ENCODE measurements at places on chromosomes 16 and 17.

DNA sequence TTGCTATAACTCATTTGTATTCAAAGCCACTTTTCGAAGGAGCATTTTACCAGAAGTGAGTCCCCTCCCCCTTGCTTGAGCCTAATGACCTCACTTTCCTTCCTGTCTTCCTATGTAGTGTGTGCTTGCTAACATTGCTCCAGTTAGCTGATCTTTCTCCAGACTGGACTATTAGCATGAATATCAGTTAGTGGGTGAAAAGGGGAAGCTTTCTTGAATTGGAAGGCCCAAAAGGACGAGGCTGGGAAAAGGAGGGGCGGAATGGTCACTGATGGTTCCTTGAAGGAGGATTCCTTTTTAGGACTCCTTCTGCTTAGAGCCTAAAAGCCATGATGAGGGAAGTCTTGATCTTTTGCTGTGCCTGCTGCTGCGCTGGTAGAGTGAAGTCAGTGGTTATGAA lies 11.9 kb downstream of the MAP3K3 start:
- no peak for DNase-seq

DNA sequence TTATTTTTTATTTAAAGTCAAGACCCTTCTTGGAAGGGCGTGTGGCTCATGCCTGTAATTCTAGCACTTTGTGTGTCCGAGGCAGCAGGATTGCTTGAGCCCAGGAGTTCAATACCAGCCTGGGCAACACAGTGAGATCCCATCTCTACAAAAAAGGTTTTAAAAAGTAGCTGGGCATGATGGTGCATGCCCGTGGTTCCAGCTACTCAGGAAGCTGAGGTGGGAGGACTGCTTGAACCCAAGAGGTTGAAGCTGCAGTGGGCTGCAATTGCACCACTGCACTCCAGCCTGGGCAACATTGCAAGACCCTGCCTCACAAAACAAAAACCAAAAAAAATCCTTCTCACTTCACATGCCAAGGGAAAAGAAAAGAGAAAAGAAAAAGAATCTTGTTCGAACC lies 29.6 kb downstream of the MINK1 start:
- no peak for DNase-seq

DNA sequence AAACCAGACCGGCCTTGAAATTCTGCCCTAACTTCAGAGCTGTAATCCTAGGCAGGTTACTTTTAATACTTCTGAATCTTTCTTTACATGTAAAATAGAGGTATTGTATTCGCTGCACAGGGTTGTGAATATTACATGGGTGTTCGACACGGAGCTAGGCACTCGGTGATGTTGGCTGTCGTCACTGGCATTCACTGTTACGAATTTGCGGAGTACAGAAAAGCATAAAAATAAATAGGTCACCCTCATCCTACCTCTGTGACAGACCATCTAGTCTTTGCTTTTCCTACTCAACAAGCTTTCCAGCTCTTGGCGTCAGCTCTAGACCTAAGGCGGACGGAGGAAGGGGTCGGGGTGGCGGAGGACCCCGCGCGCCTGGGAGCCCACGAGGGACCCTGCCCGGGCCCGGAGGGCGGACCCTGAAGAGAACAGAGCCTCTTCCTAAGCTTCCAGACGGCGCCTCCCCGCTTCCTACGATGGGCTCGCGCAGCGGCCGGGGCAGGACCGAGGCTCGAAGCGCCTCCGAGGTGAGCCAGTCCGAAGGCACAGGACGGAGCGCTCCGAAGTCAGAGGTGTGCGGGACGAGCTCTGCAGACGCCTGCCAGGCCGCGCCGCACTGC lies 879 bp upstream of the SPG7 start:
- no peak for DNase-seq

DNA sequence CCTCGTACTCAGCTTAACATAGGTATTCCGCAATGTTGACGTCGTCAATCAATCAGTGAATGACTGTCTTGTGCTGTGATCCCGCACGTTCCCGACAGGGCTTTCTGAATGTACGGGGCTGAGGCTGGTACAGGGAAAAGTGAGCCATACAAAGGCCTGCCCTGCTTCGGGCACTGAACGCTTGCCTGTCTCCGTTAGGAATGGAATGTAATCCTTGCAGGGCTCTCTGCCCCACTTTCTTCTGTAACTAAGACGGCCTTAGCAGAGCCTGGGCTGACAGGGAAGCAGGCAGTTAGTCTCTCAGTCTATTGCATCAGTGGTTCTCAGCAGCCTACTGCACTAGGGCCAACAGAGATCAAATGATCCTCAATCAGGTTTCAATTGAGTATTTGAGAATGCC lies 16.2 kb upstream of the MYH3 start:
- no peak for DNase-seq

GRCh38 chr16:23353440-23353839 lies 51.3 kb downstream of the SCNN1B start:
- DNase-seq, result no peak

DNA sequence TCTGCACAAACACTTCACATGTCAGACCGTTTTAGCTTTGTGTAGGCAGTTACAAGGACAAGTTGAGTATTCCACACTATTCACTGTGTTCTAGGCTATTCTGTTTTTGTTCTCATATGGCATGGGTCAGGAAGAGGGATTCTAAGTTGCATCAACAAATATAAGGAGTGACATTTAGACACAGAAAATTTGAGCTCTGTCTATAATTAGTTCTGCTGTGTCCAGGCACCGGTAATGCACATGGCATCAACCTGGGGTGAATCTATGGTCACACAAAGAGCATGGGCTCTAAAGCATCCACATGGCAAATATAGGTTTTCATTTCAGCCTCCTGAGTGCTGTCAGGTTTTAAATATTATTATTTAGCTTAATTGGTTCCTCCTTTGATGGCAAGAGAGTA lies 130.4 kb upstream of the PMFBP1 start:
- no peak for DNase-seq

DNA sequence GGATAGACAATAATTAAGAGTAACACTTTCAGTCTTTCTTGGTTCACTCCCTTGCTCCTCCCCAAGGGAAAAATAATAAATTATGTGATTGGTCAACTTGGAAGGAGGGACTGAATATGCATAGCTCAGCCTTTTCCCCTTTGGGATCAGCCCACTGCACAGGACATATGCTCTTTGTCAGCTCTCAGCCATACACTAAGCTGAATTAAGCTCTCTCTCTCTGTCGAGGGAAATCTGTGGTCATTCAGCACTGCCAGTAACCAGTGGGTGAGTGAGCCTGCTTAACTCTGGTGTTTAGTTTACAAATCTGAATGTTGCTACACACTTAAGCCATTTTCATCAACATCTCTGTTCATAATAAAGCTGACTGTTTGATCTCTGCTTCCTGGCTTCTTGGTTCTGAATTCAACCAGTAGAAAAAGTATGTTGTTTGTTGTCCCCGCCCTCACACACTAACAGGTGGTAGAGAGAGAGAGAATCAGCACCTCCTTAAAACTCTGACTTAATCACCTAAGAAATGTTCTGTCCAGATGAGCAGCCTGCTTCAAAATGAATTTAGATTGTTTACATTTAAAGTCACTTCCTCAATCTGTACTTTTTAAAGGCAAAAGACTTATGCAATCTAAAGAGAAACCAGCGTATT lies 102.3 kb upstream of the C17orf78 start:
- DNase-seq, result no peak

- DNase-seq, result no peak
Observed at GRCh38 chr17:57895382-57896060, 45.7 kb upstream of the MRPS23 start.

GRCh38 chr17:16943032-16943352 lies 28.9 kb downstream of the TNFRSF13B start:
- DNase-seq, result no peak

GRCh38 chr17:29699283-29699682 lies 76.6 kb upstream of the CORO6 start:
- DNase-seq, result no peak

GRCh38 chr16:28118637-28119036 lies 55.1 kb upstream of the GSG1L start:
- no peak for DNase-seq

DNA sequence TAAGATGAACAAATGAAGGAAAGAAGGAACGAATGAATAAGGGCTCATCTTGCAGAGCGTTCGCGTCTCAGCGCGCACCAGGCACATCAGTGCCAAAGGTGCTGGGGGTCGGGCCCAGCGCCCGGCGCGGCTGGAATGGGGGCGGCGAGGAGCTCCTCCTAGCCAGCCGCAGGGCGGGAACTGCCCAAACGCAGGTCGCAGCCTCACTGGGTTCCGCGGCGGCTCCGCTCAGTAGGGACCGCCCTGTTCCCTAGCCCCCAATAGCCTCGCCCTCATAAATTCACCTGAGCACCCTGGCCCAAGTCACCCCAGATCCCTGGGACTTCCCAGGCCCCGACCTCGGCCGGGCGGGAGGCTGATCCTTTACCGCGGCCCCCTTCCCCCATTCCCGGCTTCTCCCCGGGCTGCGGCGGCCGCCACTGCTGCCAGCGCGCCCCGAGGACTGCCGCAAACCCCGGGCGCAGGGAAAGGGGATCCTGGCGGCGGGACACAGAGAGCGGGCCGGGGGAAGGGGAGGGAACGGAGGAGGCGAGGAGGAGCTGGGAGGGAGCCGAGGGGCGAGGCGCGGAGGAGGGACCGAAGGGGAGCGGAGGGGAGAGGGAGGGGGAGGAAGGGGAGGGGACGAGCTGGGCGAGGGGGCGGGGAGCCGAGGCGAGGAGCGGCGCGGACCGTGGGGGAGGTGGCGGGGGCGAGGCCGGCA lies 377 bp upstream of the CRHR1 start:
- no peak for DNase-seq

- DNase-seq, result no peak
Observed at GRCh38 chr16:12458591-12459358, 344.9 kb downstream of the CPPED1 start.

DNA sequence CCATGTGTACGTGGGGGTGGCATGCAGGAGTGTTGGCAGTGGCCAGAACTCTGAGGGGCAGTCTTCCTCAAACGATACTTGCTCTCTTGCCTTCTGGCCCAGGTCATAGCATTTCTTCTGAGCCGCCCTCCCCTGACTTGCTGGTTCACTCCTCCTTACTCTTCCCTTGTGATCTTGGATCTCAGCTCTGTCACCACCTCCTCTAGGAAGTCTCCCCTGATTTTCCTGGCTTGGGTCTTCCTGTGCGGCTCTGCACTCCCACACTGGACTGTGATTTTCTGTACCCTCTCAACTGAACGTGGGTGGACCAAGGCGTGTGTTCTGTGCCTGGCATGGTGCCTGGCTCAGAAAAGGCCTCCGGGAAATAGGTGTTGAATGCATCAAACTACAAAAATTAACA lies 2.9 kb downstream of the EPN3 start:
- DNase-seq, result no peak

GRCh38 chr17:8337802-8338752 lies 1.6 kb upstream of the ODF4 start:
- no peak for DNase-seq

DNA sequence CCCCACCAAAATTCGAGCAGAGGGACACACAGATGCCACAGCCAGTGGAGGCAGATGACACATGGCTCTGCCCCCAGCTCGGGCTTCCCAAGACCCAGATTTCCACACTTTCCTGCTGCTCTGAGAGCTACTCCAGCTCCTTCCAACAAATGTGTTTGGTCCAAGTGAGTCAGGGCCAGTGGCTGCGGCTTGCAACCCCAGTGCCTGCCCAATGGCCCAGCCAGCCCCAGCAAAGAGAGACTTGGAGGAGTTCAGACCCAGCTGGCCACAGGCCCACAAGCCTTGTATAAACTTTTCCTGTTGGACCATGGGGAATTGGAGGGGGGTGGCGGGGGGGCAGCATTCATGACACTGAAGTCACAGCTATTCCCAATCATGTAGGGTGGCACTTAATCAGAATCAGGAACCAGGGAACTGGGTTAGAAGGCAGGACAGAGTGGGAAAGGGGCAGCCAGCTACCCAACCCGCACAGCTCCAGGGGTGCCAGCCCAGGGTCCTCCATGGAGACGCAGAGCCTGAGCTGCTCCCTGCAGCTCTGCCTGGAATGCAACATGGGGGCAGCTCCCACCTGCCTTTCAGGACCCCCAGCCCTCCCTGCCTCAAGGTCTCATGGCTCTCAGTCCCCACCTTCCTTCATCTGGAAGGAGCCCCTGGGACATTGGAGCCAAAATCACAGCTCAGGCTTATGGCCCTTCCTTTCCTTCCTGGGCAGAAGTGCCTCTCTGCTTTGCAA lies 17.5 kb upstream of the C16orf78 start:
- no peak for DNase-seq

DNA sequence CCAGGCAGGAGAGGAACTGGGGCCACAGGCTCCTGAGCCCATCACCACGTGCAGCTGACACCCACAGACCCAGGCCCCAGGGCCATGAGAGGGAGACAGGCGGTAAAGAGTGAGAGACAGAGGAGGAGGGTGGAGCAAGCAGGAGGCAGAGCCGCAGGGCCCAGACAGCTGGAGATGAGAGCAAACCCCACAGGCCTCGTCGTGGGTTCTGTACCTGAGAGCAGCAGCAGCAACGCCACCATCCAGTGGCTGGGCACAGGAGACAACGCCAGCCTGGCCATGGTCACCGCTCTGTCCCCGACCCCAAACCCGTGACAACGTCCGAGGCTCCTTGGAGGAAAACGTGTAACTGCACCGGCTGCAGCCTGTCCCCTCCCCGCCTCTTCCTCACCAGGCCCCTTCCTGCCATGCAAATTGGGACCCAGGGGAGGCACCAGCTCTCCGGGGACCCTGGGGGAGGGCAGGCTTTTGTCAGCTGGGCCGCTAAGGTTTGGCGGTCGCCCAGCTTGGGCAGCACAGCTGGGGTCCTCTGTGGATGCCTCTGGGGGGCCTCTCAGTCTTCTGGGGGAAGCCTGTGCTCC lies at the start of gene CD79B:
Gene CD79B (minus strand): TSS at position 351 of the 581 bp plus-strand sequence. CDS start 70 bp downstream, at position 281.
- no peak for DNase-seq

DNA sequence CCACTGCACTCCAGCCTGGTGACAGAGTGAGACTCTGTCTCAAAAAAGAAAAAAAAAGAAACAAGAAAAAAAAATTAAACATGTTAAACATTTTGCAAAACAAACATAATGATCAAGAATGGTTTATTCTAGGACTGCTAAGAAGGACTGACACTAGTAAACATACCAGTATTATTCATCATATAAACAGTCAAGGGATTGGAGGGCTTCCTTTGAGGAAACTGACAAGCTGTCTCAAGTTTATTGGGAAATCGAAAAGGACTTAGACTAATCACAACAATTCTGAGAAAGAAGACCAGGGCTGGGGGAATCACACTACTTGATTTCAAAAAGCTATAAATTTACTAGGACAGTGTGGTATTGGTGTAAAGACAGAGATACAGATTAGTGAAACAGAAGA lies 75.5 kb downstream of the MYH10 start:
- no peak for DNase-seq

- DNase-seq, result no peak
Observed at GRCh38 chr16:72970656-72971055, 77.3 kb downstream of the ZFHX3 start.

- DNase-seq, result no peak
Observed at GRCh38 chr16:58533751-58534470, 18.6 kb downstream of the SETD6 start.

Measured in T1000 (cell line).